ENCODE measurements at places on chromosomes 12 and 14.

- no peak for DNase-seq
These were observed 17.2 kb downstream of the FBXO34 start for GRCh38 chr14:55288439-55288838.

GRCh38 chr14:89178376-89178775 lies 238.7 kb downstream of the FOXN3 start:
- DNase-seq = no peak

DNA sequence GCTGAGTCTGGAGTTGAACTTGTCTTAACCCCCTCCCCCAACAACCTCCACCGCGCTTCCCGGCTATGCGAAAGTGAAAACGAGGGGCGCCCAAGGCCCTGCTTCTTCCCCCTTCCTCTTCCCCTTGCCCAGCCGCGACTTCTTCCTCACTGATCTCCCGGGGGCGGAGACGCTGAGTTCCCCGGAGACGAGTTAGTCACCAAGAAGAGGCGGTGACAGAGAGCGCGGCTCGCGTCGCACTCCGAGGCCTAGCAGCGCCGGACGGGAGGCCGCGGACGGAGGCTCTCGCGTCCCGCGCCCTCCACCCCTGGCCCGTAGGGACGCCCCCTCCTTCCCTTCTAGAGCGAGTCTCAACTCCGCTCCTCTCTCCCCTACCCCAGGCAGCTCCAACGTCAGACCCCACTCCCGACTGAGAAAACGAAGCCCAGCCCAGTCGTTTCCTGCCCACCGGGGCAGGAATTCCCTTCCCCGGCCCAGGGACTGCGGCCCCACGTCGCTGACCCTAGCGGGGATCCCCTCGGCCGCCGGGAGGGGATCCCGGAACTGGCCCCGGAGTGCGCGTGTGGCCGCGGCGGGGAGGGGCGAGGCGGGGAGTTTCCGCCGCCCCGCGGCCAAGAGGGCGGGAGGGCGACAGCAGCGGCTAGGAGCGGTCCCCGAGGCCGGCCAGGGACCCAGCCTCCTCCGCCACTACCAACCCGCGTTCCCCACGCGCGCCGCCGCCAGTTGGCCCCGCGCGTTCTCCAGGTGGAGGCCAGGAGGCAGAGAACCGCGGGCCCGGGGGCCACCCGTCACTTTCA lies 1.4 kb downstream of the BAZ1A start:
- peak; percentile 91 for DNase-seq

DNA sequence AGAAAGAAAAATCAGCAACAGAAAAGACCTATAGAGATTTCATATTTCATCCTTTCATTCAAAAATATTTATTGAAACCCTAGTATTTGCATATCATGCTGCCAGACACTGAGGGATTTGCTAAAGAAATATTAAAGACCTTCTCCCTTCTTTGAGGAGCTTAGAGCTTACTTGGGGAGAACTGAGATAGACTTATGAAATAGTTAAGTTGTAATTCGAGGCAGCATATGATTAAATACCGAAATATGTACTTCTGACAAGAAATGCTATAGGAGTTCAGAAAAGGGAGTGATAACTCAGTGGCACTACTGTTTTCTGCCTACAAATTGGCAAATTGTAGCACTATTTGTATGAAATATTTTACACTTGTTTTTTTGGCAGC lies 59.1 kb downstream of the PLXNC1 start:
- no peak for DNase-seq

DNA sequence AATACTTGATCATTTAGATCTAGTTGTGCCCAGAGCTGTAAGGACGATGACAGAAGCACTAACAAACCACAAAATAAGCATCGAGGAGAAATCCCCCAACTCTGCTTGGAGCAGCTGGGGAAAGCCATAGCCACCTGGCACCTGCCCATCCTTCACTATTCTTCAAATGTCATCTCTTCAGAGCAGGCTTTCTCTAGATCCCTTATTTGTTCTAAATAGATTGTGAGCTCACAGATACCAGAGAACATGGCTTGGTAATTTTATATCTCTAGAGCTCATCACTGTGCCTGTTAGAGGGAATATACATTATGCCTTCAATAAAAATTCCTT lies 50.9 kb downstream of the GRIP1 start:
- DNase-seq = no peak

DNA sequence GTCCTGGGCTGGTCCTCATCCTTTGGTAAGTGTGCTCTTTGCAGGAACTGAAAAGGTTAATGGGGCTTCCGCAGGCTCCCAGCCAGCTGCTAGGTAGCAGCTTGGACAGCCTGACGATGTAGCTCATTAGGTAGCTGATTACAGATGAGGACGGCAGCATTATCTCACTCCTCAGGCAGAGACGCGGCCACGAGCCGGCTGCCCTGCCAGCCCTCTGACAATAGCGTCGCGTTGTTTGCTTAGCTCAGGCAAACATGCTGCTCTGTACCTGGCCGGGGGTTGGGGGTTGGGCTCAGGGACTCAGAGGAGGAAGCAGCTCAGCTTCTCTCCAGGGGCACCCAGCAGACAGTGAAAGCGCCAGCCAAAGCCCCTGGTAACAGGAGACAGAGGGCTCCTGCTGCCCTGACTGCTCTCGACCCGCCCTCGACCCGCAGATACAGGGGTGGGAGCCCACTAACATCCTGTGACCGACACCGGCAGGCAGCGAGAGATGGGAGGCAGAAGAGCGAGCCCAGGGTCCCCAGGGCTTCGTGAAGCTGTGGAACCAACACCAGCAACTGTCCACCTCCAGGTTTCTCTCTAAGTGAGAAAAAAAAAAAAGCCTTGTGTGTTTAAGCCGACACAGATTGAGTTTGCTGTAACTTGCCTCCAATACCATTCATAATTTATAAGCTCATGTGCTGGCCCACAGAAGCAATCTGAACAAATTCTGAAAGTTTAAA lies 53.4 kb upstream of the DLK1 start:
- DNase-seq = peak; percentile 84

GRCh38 chr12:92648242-92649031 lies 54.4 kb upstream of the PLEKHG7 start:
- no peak for DNase-seq

DNA sequence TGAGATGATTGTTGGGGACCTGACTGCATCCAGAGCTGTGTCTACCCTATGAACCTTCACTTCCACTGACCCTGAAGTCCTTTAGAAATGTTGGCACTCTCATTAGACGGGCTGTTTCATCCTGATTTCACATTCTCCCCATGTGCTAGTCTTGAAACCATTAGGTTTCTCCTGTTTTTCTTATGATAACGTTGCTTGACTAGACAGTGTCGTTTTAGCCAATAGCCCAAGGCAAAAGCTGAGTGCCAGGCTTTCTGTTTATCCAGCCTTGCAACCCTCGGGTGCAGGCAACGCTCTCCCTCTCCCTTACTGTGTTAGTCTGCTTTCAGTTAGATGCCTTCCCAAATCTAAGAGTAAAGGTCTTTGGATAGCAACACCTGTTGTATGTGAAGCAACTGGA lies 30.1 kb downstream of the DACT1 start:
- DNase-seq = peak; percentile 25

DNA sequence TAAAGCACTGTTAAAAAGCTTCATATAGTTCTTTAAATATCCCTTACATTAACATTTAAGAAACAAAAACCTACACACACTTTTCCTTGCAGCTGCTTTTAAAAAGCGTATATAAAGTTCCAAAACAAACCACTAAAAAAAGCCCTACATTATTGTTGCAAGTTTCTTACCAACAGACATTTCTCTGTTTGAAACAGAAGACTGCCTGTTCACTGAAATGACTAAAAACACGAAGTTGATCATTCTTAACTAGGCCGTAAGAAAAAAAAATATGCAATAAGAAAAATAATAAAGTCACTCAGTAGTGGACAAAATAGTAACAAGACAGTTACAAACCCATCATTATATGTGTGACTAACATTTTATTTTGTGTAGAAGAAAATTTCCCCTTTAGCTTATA lies 37.3 kb downstream of the KIF21A start:
- DNase-seq = no peak

- DNase-seq = no peak
These were observed 10.0 kb downstream of the ANKRD9 start for GRCh38 chr14:102499401-102500157.

- no peak for DNase-seq
These were observed 724 bp downstream of the BLOC1S1 start for GRCh38 chr12:55716582-55716957.

DNA sequence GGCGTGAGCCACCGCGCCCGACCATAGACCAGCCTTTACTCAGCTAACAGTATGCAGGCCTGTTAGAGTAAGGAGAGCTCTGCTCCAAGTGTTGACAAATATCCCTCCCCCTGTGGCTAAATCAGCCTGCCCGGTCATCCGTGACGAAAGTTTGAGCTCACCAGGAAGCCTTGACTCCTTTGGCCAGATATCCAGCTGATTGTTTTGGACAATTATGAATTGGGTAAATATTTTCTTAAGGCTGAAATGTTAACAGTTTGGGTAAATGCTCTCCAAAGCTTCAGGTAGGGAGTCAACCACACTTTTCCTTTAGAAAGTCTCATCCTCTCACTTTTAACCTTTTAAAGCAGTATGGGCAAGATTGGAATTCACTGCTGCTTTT lies 157.9 kb downstream of the PAWR start:
- peak; percentile 16 for DNase-seq

GRCh38 chr12:68510397-68510796 lies 100.3 kb upstream of the RAP1B start:
- DNase-seq = no peak

DNA sequence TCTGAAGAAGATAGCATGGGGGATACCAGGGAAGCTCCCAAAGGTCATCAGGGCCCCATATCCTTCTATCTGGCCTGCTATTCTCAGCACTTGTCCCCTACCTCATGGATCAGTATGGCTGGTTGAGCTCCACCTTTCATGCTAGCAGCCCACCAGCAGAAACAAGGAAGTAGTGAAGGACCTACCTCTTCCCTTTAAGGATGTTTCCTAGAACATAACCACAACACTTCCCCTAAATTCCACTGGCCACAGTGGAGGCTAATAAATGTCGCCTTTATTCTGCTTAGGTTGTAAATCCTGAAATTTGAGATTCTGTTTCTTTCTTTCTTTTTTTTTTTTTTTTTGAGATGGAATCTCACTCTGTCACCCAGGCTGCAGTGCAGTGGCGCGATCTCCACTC lies 128.6 kb upstream of the PARP11 start:
- no peak for DNase-seq

GRCh38 chr12:84497819-84498218 lies 414.8 kb downstream of the SLC6A15 start:
- DNase-seq = peak; percentile 9

DNA sequence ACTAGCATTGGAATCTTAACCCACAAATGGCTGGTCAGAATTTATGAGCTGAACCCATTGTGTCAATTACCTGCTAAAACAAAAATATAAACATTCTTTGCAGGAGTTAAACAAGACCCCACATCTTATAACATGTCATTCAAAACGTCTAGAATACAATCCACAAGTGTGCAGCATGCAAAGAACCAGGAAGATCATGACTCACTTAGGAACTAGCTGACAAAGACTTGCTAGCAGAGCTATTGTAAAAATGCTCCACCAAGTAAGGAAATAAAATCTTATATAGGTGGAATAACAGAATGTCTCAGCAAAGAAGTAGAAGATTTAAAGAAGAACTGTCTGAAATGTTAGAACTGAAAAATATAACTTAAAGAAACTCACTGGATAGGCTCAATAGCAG lies 26.5 kb upstream of the POC1B start:
- DNase-seq = no peak

GRCh38 chr12:104585448-104586055 lies 128.8 kb downstream of the CHST11 start:
- DNase-seq = no peak

DNA sequence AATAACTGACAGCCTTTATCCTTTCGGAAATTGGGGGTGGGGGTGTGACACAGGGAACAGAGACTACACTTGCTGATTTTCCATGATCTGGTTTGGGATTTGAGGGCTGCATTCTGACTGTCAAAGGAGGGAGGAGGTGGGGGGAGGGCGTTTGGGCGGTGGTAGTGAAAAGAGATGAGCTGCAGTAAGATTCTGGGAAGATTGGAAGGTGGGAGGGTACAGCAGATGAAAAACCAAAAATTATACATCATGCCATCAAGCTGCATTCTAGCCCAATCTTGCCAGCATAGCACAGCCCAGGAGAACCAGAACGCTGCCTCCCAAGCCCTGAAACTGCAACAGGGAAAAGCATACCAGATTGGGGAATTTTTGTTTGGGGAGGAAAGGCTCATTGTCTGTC lies 2.4 kb downstream of the RND1 start:
- no peak for DNase-seq

DNA sequence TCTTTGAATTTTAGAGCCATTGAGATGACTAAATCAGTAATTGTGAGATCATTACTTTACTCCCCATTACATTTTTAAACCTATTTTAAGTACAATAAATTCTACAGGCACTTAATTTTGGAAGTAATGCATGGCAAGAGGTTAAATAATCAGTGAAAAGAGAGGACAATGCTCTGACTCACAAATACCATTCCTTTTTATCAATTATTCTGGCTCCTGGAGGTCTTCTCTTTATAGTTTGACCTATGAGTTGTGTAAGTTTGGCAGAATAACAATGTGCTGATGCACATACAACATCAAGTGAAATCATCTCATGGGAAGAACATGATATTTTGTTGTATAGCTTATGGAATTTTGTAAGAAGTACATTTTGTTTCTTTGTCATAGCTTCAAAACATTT lies 166.7 kb downstream of the TMTC3 start:
- no peak for DNase-seq

- DNase-seq = no peak
These were observed 609.9 kb upstream of the TMEM132C start for GRCh38 chr12:127657036-127657435.

DNA sequence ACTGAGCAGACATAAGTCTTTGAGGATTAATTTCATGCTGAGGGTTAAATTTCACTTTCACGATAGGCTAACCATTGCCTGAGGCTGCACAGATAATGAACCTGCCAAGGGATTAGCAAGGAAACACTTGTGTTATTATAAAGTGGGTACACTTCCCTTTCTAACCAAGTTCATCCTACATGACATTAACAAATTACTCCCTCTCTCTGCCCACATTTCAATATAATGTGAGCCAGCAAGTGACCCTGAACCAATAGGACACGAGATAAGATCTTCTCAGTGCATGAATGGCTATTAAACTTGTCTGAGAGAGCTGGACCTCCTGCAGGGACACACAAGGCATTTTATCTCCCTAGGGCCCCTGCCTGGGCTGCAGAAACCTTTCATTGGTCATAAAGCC lies 173.5 kb downstream of the PAX9 start:
- peak; percentile 9 for DNase-seq

DNA sequence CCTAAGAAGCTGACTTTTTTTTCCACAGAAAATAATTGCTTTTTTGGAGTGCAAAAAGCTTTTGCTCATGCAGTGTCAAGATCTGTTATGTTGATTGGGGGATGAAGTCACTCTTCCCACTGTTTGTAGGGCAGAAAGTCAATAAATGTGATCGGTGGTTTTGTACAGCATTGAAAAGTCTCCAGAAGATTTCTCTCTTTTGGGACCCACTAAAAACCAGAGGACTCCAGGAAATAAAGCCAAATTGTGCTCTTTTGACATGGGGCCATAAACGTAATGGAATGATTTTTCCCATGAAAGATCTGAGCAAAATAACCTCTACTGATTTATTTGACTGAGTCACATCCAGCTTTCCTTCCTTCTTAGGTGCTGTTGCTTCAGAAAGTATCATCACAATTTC lies 122.5 kb downstream of the SNAPC1 start:
- no peak for DNase-seq

- DNase-seq = no peak
These were observed 92.1 kb downstream of the STXBP6 start for GRCh38 chr14:24957814-24958213.
